Activated naive CD4-positive, alpha-beta T cell treated with Interleukin-2 at 50 U/mL for 16 hours (primary cell): ENCODE measurements at places on chromosomes 7 and 10.
A peak's percentile ranks its signal among the peaks of the same experiment; 100 is the strongest.

DNA sequence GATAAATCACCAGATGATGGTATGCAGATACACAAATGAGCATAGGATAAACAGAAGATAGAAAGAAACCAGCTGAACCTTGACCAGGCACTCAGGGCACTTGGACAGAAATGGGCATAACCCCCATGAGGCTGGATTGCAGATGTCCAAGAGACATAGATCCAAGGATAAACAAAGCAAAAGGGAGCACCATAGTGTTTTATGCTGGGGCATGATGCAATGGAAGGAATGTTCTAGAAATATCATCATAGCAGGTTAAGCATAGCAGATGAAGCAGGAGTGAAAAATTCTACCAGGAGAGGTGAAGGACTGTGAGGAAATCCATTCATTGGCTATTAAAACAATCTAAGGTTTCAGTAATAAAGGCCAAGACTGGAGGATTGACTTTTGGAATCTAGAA, 70.5 kb upstream of the TES start:
- no peak for DNase-seq

DNA sequence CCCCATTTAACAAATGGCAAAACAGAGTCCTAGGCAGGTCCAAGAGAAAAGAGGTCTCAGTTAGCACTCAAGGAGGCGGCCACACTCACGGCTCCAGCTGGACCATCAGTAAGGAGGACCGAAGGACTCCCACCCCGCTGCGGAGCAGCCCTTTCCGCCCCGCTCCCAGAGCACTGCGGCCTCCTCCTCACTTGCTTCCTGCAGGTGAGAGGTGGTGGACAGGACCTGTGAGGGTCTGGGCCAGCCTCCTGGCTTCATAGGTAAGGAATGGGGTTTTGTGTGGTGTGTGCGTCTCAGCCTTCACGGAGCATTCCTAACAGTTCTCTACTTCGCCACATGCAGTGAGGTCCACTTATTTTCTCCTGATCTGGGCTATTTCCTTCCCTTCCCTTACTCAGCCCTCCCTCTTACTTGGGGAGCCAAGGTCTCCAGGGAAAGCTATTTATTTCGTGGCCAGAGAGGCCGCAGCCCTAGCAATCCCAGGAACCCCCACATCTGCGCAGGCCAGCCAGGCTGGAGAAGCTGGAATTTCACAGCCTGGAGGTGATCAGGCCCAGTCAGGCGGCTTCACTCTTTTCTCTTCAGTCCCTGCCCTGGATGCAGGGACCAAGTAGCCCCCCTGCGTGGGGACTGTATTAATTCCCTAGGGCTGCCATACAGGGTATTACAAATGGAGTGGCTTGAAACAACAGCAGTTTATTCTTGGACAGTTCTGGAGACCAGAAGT, 45.9 kb downstream of the ZNF783 start:
- no peak for DNase-seq

GRCh38 chr10:387909-388660, 252.8 kb downstream of the ZMYND11 start:
- no peak for DNase-seq

DNA sequence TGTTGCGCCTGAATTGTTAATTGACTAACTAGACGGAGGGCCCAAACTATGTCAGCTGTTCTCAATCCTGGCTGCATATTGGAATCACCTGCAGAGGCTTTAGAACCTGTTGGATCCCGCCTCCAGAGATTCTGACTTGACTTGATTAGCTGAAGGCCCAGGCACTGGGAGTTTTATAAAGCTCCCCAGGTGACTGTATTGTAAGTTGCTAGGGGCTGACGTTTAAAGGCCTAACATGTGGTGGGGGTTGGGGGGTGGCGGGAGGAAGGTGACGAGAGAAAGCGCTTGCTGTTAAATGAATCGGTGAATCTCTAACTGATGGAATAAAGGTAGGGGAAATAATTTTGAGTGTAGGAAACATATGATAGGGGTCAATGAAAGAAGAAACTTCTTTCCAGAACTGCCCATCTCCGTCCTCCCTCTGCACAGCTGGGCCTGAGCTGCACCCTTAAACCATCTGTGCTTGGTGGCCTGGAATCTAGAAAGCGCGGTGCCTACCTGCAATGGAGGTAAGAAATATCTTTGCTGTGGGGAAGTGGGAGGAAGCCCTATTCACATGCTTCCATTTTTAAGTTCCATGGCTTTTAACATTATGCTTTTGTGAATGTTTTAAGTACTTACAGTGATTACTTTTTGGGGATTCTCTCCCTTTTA, 225.0 kb upstream of the FAM3C start:
- no peak for DNase-seq

GRCh38 chr10:126290232-126290631, 98.0 kb downstream of the ADAM12 start:
- no peak for DNase-seq

- DNase-seq: no peak
These were observed 47.2 kb upstream of the IGFBP3 start for GRCh38 chr7:45968312-45968711.

- no peak for DNase-seq
These were observed 234.7 kb downstream of the CAMK1D start for GRCh38 chr10:12583891-12584595.

DNA sequence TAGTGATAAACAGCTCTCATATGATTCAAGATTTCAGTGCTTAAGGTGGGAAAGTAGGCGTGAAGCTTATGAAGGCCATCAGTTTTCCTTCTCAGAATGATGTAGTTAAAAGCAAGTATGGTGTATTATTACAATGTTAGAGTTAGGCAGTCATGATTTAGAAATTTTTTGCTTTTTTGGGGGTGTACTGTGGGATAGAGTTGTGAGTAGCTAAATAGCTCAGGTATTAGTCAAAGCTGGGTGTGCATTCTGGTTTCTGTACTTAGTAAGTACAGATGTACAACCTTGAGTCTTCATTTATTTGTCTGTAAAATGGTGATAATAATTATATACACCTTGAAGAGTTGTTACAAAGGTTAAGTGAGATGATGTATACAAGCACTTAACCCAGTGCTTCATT, 52.2 kb downstream of the R3HCC1L start:
- no peak for DNase-seq

GRCh38 chr10:34994565-34995142, 95.5 kb downstream of the CUL2 start:
- peak; percentile 35 for DNase-seq

- DNase-seq: no peak
These were observed at the start of gene CREB5 for GRCh38 chr7:28411876-28412662. CREB5 (plus strand) TSS chr7:28412518; CDS start chr7:28412915, 397 bp downstream.

DNA sequence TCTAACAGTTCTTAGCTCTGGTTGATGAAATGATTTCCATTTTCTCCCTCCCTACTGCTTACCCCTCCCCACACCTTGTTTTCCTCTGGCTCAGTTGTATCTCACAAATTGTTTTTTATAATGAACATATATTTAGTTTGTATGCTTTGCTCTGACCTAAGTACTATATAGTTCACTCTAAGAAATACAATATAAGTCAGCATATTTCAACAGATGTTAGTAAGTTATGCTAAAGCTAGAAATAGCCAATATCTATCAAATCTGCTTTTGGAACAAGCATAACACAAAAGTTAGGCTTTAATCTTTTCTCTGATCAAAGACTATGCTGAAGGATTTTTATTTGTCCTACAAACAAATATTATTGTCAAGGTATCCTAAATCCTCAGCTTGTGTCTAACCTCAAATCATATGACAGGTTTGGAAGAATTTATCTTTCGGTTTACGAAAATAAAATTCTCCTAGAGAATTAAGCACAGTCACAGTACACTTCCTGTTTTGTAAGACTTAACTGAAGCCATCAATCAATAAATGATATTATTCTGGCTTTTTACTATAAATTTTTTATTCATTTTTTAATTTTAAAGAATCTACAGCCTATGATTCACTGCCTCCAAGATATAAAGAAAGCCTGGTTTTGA, 67.0 kb downstream of the IMMP2L start:
- DNase-seq: no peak

DNA sequence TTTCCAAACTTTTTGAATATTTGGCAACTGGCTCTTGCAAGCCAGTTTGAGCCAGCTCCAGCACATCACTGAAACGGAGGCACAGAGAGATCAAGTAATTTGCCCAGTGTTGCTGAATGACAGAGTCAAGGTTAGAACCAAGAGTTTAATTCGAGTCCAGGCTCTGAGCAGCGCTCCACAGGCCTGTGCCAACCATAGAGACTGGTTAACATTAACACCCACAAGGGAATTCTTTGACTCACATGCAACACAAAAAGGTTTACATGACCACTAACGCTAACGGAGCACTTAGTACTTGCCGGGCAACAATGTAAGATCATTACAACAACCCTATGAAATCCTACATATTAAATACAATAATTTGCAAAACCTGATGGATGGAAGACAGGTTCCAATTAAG, 1.5 kb downstream of the RGS10 start:
- peak; percentile 41 for DNase-seq

GRCh38 chr7:12788591-12788990, 101.2 kb downstream of the ARL4A start:
- no peak for DNase-seq

DNA sequence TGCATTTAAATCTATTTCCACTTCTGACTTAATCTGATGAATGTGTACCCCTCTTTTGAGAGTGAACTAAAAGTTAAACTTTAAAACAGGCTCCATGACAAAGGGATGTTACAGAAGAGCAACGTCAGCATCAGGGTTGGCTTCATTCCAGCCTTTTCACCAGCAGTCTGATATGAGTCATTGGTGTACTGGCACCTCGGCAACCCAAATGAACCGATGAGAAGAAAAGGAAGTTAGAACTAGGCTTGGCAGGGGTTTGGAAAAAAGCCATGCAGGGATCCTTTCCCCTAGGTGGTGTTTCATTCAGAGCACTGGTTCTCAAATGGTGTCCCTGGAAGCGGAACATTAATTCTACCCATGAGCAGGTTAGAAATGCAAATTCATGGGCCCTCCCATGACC, 53.6 kb downstream of the SEC61G start:
- no peak for DNase-seq

- DNase-seq: no peak
These were observed 179.7 kb downstream of the PTPN20 start for GRCh38 chr10:47090903-47091302.
